ENCODE measurements at places on chromosomes 11 and 22. TPM values are rescaled to one million over a fixed set of nuclear protein-coding genes. Genes with fewer than 3 reads are reported as not detected.

The SORL1 gene
- total RNA-seq: 20.3 TPM

The KRTAP5-9 gene
- not detected for total RNA-seq

The ZNF280B gene
- 3.7 TPM for total RNA-seq

The PRG2 gene
- total RNA-seq: 0.18 TPM

The LDHAL6A gene
- not detected for total RNA-seq

The TCN1 gene
- total RNA-seq: not detected

The DGCR2 gene
- 22.5 TPM for total RNA-seq

The EMID1 gene
- 0.23 TPM for total RNA-seq

The GRM5 gene
- not detected for total RNA-seq

The BRD1 gene
- 41.3 TPM for total RNA-seq

The GPR83 gene
- total RNA-seq: 0.05 TPM

The CNTN5 gene
- not detected for total RNA-seq

The APOBEC3H gene
- 7.3 TPM for total RNA-seq

The CLDN5 gene
- 1.5 TPM for total RNA-seq

The PNPLA5 gene
- not detected for total RNA-seq

The DDTL gene
- total RNA-seq: 4.8 TPM

The MFRP gene
- not detected for total RNA-seq

The P2RX3 gene
- total RNA-seq: not detected

The TRIM48 gene
- total RNA-seq: not detected

The DCDC1 gene
- total RNA-seq: not detected

The OR8G5 gene
- total RNA-seq: not detected

The TRIM49 gene
- total RNA-seq: not detected

The RIC8A gene
- 110 TPM for total RNA-seq

The RIMBP3C gene
- total RNA-seq: 0.18 TPM

The BTBD18 gene
- total RNA-seq: not detected

The MMP13 gene
- not detected for total RNA-seq

The POTEH gene
- total RNA-seq: not detected

The ARFIP2 gene
- 48.6 TPM for total RNA-seq

The TMEM191B gene
- 0.62 TPM for total RNA-seq

The TRPM5 gene
- not detected for total RNA-seq

The MMP3 gene
- not detected for total RNA-seq

The KRTAP5-11 gene
- not detected for total RNA-seq

The IFITM10 gene
- 0.14 TPM for total RNA-seq

The KRTAP5-8 gene
- not detected for total RNA-seq

The CACNA1I gene
- 0.09 TPM for total RNA-seq

The PHRF1 gene
- total RNA-seq: 54.0 TPM

The ZNF74 gene
- total RNA-seq: 13.2 TPM

The LRRC4C gene
- not detected for total RNA-seq

The APOBEC3G gene
- 61.4 TPM for total RNA-seq
